ENCODE measurements at places on chromosomes 4 and X.

DNA sequence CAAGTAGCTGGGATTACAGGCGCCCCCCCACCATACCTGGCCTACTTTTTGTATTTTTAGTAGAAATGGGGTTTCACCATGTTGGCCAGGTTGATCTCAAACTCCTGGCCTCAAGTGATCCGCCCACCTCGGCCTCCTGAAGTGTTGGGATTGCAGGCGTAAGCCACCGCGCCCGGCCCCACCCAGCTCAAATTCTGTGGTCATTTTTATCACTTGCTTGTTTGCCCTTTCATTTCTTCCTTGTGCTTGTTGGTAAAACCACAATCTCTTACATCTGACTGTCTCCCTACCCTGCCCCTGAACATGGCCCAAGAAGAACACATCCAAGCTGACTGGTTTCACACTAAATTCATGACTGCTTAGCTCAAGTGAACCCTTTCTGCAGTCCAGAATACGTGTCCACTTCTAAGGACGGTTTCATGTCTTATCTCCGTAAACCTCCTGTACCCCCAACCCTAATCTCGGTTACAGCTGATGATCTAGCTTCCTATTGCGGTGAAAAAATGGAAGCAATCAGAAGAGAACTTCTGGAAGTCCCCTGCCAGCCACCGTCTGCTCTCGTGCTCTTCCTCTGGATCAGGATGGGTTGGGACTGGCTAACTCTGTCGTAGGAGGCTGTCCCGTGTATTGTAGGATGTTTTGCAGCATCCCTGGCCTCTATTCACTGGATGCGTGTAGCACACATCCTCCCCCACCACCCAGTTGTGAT lies 5.4 kb upstream of the RS1 start:
- no peak for DNase-seq

DNA sequence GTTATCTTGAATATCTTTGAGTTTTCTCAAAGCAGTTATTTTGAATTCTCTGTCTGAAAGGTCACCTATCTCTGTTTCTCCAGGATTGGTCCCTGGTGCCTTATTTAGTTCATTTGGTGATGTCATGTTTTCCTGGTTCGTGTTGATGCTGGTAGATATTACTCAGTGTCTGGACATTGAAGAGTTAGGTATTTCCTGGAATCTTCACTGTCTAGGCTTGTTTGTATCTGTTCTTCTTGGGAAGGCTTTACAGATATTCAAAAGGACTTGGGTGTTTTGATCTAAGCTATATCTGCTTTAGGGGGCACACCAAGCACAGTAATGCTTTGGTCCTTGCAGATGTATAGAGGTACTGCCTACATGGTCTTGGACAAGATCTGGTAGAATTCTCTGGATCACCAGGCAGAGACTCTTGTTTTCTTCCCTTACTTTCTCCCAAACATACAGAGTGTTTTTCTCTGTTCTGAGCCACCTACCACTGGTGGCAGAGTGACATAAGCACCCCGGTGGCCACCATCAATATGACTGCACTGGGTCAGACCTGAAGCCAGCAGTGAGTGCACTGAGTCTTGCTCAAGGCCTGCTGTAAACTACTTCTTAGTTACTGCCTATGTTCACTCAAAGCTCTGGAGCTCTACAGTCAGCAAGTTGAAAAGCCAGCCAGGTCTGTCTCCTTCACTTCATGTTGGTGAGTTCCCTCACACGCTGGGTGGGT lies 193.5 kb upstream of the AMOT start:
- DNase-seq: no peak

GRCh38 chrX:40625294-40625693 lies 2.1 kb downstream of the MPC1L start:
- DNase-seq: no peak

- DNase-seq: no peak
These were observed 20.5 kb downstream of the HADH start for GRCh38 chr4:108010167-108010566.

DNA sequence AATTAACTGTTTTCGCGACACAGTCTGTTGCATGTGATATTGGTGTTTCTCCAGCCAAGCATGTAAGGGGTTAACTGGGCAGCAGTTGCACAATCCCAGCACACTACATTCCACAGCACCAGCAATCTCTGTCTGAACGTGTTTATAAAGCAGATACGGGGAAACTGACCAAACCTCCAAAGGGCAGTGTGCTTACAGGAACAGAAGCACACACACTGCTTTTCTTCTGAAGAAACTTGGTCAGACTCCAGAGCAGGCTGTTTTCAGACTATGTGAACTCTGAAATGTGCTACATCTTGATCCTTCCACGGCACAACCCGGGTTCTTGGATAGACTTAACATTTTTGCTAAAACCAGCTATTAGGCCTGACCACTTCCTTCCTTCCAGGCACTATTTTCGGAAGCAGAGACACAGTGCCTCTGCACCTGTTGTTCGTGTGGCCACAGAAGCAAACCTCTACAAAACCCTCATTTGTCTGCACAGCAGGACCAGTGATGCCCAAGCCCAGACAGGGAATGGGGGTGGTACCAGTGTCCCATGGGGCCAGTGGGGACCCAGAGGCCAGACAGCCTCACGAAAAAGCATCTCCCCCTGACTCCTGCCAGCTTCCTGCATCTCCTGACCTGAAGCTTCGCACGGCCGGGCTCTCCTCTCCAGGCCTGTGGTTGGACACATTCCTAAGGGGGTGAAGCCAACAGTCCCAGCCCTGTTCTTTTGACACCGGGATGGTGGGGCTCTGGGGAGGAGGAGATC lies 90.1 kb downstream of the IRF2 start:
- no peak for DNase-seq

DNA sequence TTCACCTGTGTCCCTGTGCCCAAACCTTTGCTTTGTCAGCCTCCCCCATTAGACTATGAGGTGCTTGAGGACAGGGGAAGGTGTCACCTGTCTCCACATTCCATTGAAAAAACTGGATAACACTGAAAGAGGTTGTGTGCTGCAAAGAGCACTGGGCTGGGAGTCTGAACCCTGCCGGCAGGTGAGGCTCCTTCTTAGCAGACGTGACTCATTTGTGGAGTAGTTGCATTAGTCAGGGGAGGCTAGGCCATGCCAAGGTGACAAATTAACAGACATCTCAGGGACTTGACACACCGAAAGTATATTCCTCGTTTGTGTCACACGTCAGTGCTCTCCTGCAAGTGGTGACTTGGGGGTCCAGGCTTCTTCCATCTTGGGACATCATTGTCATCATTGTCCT lies 95.9 kb upstream of the STX18 start:
- DNase-seq: no peak

DNA sequence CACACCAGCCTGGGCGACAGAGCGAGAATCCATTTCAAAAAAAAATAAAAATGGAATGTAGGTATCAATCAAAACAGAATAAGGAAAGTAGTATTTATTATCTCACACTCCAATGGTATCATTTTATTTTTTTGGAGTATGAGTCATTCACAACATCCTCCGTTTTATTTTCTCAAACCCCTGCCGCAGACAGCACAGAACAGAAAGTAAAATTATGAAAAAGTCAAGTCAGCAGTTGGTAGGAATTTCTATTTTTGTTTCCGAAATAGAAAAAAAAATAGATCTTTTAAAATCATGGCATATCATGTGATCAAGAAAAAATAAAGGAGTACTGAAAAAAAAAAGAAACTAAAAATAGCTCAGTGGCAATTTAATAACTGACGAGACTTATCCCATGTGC lies 490.7 kb upstream of the TENM3 start:
- no peak for DNase-seq

DNA sequence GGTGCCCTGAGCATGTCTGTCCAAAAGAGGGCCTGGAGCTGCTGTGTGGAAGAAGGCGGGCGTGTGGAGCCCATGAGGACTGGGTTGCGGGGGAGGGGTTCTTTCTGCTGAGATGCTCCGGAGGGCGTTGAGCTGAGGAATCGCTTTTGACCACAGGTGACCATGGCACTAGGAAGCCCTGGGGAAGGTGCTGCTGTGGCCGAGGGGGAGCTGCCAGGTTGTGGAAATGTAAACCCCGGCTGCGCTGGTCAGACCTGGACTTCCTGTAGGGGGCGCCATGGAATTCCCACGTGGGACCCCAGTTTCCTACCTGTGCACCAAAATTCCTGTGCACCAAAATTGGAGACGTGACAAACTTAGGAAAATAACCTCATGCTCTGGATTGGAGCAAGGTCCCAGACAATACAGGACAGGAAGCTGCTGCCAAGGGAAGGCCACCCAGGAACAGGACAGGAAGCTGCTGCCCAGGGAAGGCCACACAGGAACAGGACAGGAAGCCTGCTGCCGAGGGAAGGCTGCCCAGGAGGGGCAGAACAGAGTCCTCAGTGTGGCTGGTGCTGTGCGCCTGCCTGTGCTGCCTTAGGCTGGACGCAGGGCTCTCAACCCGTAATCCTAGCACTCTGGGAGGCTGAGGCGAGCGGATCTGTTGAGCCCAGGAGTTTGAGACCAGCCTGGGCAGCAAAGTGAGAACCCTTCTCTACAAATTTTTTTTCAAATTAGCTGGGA lies 28.4 kb upstream of the UVSSA start:
- DNase-seq: no peak

- no peak for DNase-seq
These were observed 31.2 kb downstream of the PLS3 start for GRCh38 chrX:115591856-115592842.

GRCh38 chr4:100754751-100755150 lies 236.9 kb upstream of the EMCN start:
- DNase-seq: no peak

- DNase-seq: no peak
These were observed 594.6 kb downstream of the IL15 start for GRCh38 chr4:142230991-142231390.

- peak; percentile 82 for DNase-seq
These were observed at the start of gene NUDT11 for GRCh38 chrX:51496501-51497291. Gene NUDT11 (minus strand): TSS chrX:51496592. CDS start chrX:51496444, 148 bp downstream.

DNA sequence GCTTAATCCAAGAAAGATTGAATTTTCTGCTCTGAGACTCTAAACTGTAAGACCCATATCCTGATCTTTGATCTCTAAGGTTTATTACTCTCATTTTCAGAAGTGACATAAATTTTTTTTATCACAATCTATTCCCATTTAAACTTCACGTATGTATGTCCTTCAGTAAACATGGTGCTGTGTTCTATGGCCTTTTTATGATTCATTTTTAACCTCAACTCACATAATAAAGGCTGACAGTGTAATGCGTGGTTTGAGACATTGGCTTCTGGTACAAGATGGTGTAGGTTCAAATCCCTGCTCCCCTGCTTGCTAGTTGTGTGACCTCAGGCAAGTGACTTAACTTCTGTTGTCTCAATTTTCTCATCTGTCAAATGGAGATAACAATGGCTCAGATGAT lies 306.0 kb upstream of the AADAT start:
- DNase-seq: no peak

GRCh38 chrX:25534091-25534490 lies 518.3 kb upstream of the ARX start:
- no peak for DNase-seq

GRCh38 chr4:118289794-118290193 lies 63.0 kb downstream of the PRSS12 start:
- no peak for DNase-seq

- DNase-seq: no peak
These were observed 470.6 kb upstream of the FSTL5 start for GRCh38 chr4:162634390-162634789.

DNA sequence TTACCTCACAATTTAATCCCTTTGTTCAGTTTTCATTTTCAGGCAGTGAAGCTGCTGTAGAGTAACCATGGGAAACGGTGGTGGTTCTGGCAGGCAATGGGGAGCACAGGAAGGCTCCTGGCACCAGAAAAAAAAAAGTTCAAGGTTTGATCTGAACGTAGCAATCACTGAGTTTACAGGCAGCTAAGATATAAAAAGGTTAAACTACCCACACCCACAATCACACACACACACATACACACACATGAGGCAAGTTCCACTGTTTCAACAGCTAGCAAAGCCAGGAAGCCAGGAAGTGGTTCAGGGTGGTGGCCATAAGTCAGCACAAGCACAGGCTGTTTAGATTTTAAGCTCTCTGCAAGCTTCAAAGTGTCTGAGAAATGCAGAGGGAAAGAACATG lies at the start of gene SULT1B1:
TSS of gene SULT1B1 (minus strand) at position 166 of the 400 bp plus-strand sequence. CDS start 5,403 bp downstream, outside the sequence.
- DNase-seq: no peak

GRCh38 chr4:80307183-80307735 lies 28.3 kb upstream of the CFAP299 start:
- no peak for DNase-seq

DNA sequence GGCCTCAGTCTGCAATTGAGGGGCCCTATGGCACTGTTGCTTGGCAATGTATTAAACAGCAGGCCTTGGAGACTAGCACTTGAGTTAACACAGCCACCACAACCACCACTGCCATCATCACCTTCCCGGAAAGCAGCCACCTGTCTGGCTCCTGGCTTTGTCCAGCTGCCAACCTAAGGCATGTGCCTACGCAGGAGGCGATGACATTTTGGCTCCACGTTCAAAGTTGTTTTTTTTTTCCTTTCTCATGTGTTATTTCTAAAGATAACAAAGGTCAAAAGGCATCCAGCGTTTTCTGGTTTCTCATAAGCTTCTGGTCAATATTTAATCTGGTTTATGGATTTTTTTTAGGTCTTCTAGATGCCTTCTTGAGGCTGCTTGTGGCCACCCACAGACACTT lies 7.5 kb downstream of the CLDN2 start:
- DNase-seq: no peak

DNA sequence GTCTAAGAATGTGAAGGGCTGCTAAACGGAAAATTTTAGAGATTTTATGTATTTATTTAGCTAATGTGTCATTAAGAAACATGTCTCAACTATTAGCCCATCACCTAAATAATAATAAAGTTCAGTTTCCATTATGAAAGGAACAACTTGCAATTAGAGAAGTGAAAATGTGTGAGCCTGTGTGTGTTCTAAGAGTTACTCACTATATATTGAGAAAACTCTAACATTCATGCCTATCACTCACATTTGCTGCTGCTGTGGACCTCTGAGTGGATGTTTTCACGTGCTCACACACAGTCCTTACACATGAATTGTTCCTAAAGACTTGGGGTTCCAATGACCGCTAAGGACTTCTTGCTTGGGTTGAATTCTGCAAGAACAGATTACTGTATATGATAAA lies 364.0 kb downstream of the TMA16 start:
- no peak for DNase-seq

- DNase-seq: no peak
These were observed 898 bp downstream of the UBQLN2 start for GRCh38 chrX:56564164-56564885.

GRCh38 chrX:119273420-119274192 lies 37.5 kb downstream of the PGRMC1 start:
- peak; percentile 79 for DNase-seq

DNA sequence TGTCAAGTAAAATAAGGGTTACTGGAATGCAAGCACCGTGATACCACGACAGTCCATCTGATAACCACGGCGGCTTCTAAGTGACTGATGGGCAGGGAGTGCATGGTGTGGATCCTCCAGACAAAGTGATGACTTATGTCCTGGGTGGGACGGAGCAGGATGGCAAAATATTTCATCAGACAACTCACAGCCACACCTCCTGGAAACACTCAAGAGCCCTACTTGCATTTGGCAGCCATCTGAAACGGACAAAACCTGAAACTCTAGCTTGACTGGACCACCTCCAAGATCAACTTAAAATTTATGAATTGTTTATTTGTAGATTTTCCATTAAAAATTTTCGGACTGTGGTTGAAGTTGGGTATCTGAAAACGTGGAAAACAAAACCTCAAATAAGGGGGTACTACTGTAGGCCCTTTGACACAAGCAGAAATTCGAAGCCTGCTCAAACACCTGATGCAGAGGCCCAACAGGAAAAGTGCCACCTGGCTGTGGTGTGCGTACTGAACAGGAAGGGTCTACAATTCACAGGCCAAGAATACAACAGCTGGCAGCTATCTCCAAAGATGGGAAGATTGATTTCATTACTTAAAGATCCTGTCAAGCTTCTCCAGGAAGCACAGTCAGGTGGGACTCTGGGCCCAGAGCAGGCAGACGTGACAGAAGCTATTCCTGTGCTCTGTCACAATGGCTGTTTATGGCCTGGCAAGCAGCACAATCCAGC lies 26.0 kb downstream of the LRIT3 start:
- DNase-seq: no peak

All from ecto neural progenitor cell (in vitro differentiated cells).